CD4-positive, alpha-beta T cell treated with Interferon gamma for 1 hour (primary cell): ENCODE measurements at places on chromosomes 3 and 15.

DNA sequence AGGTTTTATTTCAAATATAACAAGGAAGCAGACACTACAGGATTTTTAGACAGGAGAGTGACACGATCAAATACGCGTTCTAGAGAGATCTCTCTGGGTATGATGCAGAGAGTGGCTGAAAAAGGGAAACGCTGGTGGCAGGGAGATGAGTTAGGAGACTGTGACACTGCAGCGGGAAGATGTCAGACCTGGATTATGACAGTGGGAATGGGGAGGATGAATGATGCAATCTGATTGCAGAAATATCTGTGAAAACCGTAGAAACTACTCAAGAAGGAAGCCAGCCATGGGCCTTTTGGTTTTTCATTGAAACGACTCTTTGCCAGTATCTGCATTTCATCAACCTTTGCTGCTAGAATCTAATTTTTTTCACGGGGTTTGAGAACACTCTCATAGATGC lies 157.9 kb downstream of the FAM43A start:
- no peak for DNase-seq

GRCh38 chr3:80785475-80785874 lies 976.0 kb downstream of the GBE1 start:
- no peak for DNase-seq

DNA sequence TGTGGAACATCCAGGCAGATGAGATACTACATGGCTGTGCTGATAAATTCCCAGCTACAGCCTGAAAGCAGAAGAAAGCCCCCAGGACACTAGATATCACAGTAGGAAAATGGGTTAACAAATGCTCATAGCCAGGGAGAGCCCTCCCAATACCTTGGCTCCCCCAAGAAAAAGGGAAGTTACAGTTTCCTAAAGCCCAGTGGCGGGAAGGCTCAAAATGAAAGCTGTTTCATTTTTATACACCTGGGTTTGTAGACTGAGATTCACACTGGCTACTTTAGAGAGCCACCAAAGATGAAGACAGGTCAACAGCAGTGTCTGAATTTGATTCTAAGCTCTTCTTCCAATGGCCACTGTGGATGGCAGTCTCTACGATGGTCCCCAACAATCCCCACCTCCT lies 55.0 kb upstream of the TOPAZ1 start:
- DNase-seq = no peak

DNA sequence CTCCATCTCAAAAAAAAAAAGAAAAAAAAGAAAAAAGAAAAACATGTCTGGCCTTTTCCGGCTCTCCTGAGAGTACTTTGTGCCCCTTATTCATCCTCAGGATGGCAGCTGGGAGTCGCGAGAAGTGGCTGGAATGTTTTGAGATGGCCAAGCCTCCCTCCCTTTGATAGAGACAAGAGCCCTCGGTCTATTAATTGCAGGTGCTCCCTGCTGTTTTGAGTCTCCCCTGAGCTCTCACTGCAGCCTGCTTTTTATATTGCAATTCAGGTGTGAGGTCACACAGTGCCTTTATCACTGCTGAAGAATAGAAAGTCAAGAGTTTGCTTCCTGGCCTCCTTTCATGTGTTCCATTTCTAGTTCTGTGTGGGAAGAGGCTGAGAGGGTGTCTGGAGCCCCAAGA lies 10.9 kb downstream of the CA12 start:
- no peak for DNase-seq

- peak; percentile 60 for DNase-seq
Measured at GRCh38 chr3:10164546-10165393, at the start of gene IRAK2. Gene IRAK2, plus strand, starts transcription at chr3:10164919. Its CDS starts 36 bp downstream, at chr3:10164955.

DNA sequence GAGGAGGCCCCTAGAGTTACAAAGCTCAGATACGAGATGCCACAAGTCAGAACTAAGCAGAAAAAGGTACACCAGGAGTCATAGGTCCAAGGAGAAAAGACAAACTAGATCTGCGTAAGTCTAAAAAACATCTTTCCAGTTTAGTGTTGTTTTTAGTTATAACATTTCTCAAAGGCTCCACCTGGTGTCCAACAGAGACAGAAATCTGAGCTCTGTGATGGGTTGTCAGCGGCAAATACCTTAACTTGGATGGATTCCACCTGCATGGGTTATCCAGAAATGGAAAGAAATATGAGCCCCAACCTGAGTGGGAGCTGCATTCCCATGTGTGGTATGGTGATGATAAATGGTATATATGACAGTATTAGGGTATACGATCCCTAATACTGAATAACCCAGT lies 238.6 kb upstream of the CHRM5 start:
- no peak for DNase-seq
